ENCODE measurements at places on chromosomes 6 and 20. TPM values are rescaled to one million over a fixed set of nuclear protein-coding genes. Genes with fewer than 3 reads are reported as not detected.

GRCh38 chr6:153994004-153994403 is 45.0 kb upstream of the OPRM1 start:
- no peak for DNase-seq

- DNase-seq, result no peak
Measured at GRCh38 chr6:155272353-155273232, 8.8 kb downstream of the CLDN20 start.

GRCh38 chr6:167095888-167096287 is 27.0 kb upstream of the CCR6 start:
- DNase-seq, result no peak

- DNase-seq, result no peak
Measured at GRCh38 chr6:100719883-100720682, 161.0 kb downstream of the ASCC3 start.

CRIP3 gene
- not detected for total RNA-seq

DNA sequence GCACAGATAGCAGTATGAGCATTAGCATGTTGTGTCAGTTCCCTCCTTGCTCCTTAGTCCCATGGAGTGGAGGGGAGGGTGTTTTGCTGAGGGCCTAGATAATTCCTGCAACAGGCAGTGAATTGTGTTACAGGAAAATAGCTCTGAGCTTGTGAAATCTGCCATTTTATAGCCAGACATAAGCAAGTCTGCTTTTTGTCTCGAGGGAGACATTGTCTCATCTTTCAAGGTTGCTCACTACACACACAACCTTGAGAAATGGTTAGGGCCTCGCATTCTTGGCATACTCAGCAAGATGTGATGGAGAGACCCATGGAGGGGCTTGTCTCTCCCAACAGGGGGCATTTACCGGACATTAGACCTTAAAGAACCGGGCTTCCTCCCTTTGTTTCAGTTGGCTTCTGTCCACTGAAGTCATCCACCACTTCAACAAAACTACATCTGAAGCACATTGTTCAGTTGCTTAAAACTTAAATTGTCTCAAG is 108.0 kb upstream of the FOXO3 start:
- no peak for DNase-seq

DNA sequence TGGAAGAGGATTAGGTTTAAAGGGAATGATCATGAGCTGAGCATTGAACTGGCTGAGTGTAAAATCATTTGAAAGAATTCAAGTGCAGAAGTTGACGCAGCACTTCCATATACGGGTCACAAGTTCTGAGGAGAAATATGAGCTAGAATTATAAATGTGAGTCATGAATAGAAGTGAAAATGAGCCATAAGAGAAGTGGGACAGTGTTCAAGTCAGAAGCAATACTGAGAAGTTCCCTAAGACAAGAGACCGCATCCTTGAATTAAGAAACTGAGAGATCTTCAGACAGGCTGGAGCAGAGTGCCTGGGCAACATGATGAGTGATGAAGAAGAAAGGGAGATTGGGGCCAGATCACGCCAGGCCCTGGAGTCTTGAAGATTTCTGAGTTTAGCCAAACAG is 209.7 kb downstream of the TBX18 start:
- no peak for DNase-seq

DNA sequence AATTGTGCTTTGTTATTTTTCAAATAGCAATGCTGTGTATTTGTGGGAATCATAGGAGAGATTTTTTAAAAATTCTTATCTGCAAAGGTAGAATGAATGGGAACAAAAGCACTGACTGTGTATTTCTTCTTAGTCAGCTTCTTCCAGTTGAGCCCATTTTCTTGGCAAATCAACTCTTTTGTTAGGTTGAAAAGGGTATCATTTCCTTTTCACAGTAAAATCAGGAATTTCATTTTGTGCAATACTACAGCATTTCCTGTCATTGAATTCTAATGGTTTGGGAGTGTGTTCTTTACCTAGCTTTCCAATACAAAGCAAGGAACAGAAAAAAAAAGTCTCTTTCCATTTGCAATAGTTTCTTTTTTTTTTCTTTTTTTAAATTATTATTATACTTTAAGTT is 19.0 kb upstream of the EXOC2 start:
- DNase-seq, result no peak

- DNase-seq, result no peak
Measured at GRCh38 chr6:27605401-27606342, 132.8 kb upstream of the ZNF184 start.

C6orf52 gene
- not detected for total RNA-seq

DNA sequence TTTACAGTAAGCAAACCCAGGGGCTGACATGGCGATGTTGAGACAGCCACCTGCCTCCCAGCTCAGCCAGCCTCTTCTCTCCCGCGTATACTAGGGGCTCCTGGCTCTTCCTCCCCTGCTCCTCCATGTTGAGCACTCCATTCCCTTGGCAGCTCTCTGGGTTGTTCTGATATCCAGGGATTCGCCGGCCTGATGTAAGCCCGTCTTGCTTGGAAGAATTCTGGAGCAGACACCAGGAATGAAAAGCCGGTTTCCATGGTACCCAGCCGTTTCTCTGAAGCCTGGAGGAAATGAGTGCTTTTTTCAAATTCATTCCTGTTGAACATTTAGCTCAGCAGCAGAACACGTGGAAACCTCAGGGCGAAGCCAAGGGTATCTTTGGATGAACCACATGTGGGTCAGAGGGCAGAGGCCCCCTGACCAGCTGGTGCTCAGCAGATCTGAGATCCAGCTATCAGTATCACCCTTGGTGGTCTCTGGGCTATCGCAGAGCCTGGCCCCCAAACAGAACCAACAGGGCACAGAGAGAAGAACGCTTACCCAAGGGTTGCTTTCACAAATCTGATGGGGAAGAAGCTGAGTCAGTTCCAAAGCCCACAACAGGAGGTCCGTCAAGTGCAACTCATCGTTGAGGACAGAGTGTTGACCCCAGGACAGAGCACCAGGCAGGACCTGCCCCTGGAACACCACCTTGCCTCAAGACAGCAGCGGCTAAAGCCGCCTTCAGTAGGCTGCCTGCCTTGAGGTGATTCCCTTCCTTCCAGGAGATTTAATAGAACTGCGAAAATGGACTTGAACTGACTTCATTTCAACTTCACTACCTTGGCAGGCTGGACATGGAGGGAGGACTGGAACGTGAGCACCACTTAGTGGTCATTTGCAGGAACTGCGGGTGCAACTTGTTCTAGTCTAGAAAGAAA is 96.1 kb upstream of the RIN2 start:
- peak; percentile 59 for DNase-seq

- DNase-seq, result no peak
Measured at GRCh38 chr6:110693296-110693695, 122.0 kb downstream of the CDK19 start.

GINS1 gene
- total RNA-seq, result 44.1 TPM

GRCh38 chr6:160396292-160396691 is 48.1 kb downstream of the SLC22A3 start:
- no peak for DNase-seq

- no peak for DNase-seq
Measured at GRCh38 chr6:56532766-56533551, 109.7 kb downstream of the DST start.

HLA-DMB gene
- 4.2 TPM for total RNA-seq

DNA sequence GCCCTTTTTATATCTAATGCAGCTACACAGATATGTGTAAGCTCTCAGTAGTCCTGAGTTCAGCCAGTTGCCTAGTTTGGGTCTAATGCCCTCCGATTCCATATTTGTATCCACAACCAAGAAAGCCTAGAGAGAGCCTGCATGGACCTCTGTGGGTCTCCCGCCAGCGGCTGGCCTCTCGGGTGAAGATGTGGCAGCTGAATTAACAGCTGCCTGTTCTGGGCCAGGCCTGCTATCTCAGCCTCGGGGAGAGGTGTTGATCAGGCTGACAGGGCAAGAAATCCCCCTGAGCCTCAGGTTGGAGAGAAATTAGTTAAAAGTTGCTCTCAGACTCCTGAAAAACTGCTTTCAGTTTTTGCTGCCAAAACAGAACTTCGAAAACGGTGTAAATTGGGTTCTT is 19.8 kb downstream of the PTK7 start:
- DNase-seq, result no peak

GRCh38 chr20:53083411-53083810 is 111.3 kb downstream of the TSHZ2 start:
- DNase-seq, result no peak

- DNase-seq, result no peak
Measured at GRCh38 chr20:58308680-58309527, 611 bp upstream of the RAB22A start.

GRCh38 chr6:106185615-106186014 is 99.5 kb downstream of the PRDM1 start:
- no peak for DNase-seq

DNA sequence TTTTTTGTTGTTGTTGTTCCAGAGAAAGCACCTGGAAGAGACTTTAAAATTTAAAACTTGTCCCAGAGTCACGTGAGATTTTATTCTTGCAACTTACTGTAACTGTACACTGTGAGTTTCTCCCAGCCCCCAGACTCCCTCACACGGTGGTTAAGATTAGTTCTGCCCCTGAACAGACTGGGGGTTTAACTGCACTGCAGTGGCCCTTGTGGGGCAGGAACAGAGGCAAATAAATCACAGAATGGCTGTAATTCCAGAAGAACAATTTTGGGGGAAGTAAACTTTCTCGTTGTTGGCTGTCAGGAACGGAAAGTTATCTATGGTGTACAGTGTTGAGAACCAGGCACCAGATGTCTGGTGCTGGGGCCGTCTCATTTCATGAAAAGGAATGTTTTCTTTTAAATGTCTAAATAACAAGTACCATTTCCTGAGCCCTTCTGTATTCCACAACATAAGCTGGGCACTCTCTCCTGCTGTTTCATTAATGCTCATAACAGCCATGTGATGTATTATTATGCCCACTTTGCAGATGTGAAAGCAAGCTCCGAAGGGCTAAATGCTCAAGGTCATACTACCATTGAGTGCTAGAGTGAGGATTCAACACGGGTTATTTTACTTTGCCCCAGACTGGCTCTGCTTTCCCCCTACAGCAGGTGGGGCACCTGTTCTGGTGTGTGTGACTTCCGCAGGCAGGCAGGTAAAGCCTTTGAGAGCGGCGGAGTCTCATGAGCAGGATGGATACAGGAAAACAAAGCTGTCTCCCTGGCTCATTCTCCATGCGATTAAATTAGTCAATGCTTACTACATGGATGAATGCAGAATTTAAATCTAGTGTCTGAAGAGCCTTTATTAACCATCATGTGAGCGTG is 30.5 kb downstream of the CNKSR3 start:
- no peak for DNase-seq

GRCh38 chr6:3623451-3624249 is 127.9 kb downstream of the PXDC1 start:
- DNase-seq, result no peak

- no peak for DNase-seq
Measured at GRCh38 chr6:117740605-117741004, 65.3 kb downstream of the NUS1 start.

DNA sequence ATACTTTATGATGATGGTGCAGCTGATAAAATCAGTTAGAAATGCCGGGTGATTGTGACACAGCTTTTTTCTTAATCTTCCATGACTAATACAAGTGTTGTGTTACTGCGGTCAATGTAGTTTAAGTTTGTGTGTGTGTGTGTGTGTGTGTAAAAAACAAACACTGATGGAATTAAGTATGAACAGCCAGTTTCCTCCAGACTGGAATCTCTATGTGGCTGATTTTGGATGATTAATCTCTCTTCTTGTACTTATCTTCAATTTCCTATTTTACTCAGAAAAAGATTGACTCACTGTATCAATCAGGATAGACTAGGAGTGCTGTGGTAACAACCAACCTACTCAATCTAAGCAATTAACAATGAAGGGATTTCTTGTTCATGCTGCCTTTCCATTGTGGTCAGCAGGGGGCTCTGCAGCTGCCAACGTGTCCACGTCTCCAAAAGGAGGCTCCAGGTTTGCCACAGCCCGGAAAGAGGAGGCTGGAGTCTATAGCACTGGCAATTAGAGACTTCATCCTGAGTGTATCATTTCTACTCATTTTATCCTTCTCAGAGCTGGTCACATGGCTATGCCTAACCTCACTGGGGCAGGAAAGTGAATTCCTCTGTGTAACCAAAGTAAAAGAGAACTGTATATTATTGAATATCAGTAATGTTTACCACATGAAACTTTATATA is 107.7 kb downstream of the CD109 start:
- DNase-seq, result peak; percentile 26

GRCh38 chr6:21005816-21006570 is 471.7 kb downstream of the CDKAL1 start:
- DNase-seq, result peak; percentile 70

FILIP1 gene
- 0.07 TPM for total RNA-seq

DNA sequence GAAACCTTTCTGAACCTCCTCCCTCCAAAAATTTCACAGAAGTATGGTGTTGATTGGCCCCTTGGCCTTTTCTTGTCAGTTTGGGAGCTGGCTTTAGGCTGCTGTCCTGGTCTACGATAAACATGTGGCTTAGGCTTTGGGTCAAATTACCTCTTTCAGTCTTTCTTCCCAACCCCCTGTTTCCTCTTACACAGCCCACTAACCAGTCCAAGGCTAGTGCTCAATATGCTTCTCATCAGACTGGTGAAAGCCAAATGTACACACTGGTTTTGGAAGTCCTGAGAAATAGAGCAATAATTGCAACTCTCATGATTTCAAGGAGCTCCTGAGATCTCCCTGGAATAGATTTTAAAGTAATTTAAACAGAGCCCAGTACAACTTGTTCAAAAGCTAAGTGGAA is 933.7 kb upstream of the GJE1 start:
- no peak for DNase-seq

ALDH8A1 gene
- total RNA-seq, result 0.14 TPM

- DNase-seq, result no peak
Measured at GRCh38 chr6:116370760-116371119, at the start of gene DSE. TSS of gene DSE (plus strand) at chr6:116370947. CDS start at chr6:116399251, 28,304 bp downstream.

DNA sequence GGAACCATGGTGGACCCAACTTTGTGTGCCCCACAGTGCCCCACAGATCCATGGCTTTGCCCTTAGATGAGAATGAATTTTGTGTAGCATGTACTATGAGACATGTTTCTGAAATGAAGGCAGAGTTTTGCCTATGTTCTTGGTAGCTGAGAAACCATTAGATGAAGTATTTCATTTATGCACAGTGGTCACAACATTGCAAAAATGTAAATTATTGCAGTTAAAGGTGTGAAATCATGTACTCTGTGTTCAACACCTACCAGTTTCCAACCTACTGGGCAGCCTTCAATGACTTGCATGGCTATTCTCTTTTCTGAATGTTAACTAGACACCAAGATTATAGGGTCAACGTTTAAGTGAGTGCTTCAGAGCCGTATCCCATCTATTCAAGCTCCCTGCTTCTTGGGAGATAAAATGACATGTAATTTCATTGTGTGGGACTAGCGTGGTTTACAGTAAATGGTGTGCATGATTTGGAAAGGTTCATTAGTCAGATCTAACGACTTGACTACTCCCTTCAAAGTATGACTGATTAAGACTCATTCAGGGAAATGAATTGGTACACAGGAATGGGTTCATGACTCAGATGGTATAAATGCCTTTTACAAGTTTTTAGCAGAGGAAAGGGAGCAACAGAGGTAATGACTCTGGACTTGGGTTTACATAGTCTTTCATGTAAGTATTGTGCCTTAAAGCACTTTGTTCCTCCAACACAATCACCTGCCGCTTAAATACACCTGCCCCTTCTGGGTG is 106.1 kb upstream of the AKIRIN2 start:
- DNase-seq, result peak; percentile 67

TTK gene
- 44.7 TPM for total RNA-seq
